ENCODE measurements at places on chromosomes 7 and 10.

DNA sequence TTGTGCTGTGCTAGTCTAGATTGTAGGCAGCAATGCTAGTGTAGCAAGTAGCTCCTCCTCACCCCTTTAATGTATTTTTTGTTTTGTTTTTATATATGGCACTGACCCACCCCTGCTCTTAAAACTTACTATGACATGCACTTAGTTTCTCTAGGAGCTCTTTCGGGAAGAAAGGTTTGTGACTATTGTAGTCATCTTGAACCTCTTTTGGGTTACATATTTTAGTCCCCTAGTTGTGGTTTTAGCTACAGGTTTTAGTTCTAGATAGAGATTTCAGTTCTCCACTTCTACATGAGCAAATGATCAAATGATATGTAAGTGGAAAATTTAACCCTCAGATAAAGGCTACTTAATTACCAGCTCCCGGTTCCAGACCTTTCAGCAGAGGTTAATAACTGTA is 14.9 kb downstream of the MINPP1 start:
- no peak for DNase-seq
- H3K27ac ChIP-seq = no peak overlapping the region
- no peaks in the 10 kb centered on the region for H3K27me3 ChIP-seq
- H3K4me3 ChIP-seq = no peak overlapping the region

DNA sequence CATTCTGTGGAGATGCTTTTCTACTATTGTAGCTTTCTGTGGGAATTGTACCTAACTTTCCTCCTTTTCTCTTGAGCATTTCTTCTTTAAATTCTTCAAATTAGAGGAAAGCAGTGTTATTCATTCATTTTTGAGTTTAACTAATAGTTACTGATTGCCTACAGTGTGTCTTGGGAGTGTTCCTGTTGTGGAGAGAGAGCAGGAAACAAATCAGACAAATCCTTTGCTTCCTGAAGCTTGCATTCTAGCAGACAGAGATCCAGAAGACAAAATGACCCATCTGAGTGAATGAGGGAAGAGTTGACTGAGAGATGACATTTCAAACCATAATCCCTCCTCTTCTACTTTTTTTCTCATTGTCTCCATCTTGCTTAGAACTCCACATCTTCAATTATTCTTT is 170.4 kb downstream of the SUGCT start:
- no peak overlapping the region for H3K27ac ChIP-seq
- no peak overlapping the region for H3K4me3 ChIP-seq
- H3K27me3 ChIP-seq = no peaks in the 10 kb centered on the region
- H3K36me3 ChIP-seq = no peaks in the 10 kb centered on the region
- H3K4me1 ChIP-seq = no peaks in the 10 kb centered on the region
- DNase-seq = no peak

- H3K36me3 ChIP-seq = no peaks in the 10 kb centered on the region
- H3K27me3 ChIP-seq = no peaks in the 10 kb centered on the region
- no peaks in the 10 kb centered on the region for H3K4me1 ChIP-seq
- no peak overlapping the region for H3K4me3 ChIP-seq
- no peak for DNase-seq
- no peak overlapping the region for H3K27ac ChIP-seq
Observed at GRCh38 chr10:3411044-3411443, 238.5 kb upstream of the PITRM1 start.

DNA sequence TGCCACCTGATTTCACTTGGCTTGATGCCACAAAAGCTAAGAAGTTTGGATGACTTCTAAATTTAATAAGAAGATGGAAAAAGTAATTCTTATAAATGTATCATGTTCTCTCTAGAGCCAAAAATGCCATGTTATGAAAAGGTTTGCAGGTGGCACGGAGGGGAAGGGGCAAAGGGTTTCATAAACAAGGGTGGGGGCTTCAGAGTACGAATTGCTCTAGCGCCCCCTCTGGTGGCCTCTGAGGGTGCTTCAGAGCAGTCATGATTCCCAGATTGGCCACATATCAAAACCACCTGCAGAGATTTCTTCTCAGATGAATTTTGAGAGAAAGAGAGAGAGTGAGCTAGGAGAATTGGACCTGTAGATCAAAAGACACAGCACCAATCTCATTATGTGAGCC is 208.6 kb upstream of the YAE1 start:
- DNase-seq = no peak
- H3K4me1 ChIP-seq = peaks cover 13% of the 10 kb centered on the region
- H3K36me3 ChIP-seq = no peaks in the 10 kb centered on the region
- no peak overlapping the region for H3K4me3 ChIP-seq
- no peaks in the 10 kb centered on the region for H3K27me3 ChIP-seq

DNA sequence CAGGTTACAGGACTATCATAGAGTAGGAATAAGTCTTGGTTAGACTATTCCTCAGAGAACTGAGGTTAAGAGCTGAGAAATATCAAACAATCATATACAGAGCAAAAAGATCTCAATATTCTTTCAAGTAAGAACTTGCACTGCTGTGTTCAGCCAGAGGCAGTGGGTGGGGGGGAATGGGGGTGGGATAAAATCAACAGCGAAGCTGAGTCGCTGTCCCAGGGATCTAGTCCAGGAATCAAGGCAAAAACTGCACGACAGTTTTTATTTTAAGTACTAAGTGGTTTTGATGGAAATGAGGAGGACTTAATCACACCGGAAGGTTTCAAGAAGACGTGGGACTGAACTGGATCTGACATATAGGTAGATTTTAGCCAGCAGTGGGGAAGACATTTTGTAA is 159.1 kb downstream of the SRPK2 start:
- no peak overlapping the region for H3K4me3 ChIP-seq
- DNase-seq = no peak
- H3K36me3 ChIP-seq = peaks cover 19% of the 10 kb centered on the region
- no peak overlapping the region for H3K27ac ChIP-seq
- peaks cover 13% of the 10 kb centered on the region for H3K4me1 ChIP-seq
- H3K27me3 ChIP-seq = no peaks in the 10 kb centered on the region

- no peaks in the 10 kb centered on the region for H3K36me3 ChIP-seq
- H3K4me3 ChIP-seq = no peak overlapping the region
- H3K27ac ChIP-seq = no peak overlapping the region
- H3K4me1 ChIP-seq = peaks cover 5% of the 10 kb centered on the region
Observed at GRCh38 chr10:116674901-116675423, 54.2 kb downstream of the PNLIPRP2 start.

- H3K36me3 ChIP-seq = no peaks in the 10 kb centered on the region
- H3K4me1 ChIP-seq = no peaks in the 10 kb centered on the region
- no peaks in the 10 kb centered on the region for H3K27me3 ChIP-seq
- H3K4me3 ChIP-seq = no peak overlapping the region
Observed at GRCh38 chr10:34711500-34711899, 103.6 kb downstream of the PARD3 start.

GRCh38 chr10:10542477-10542876 is 475.2 kb upstream of the CELF2 start:
- H3K4me1 ChIP-seq = no peaks in the 10 kb centered on the region
- no peaks in the 10 kb centered on the region for H3K27me3 ChIP-seq
- H3K4me3 ChIP-seq = no peak overlapping the region
- no peaks in the 10 kb centered on the region for H3K36me3 ChIP-seq

- H3K4me3 ChIP-seq = peak overlapping the region; percentile 42
- H3K36me3 ChIP-seq = peaks cover 21% of the 10 kb centered on the region
- no peaks in the 10 kb centered on the region for H3K4me1 ChIP-seq
Observed at GRCh38 chr7:100484673-100485045, 932 bp downstream of the NYAP1 start.

DNA sequence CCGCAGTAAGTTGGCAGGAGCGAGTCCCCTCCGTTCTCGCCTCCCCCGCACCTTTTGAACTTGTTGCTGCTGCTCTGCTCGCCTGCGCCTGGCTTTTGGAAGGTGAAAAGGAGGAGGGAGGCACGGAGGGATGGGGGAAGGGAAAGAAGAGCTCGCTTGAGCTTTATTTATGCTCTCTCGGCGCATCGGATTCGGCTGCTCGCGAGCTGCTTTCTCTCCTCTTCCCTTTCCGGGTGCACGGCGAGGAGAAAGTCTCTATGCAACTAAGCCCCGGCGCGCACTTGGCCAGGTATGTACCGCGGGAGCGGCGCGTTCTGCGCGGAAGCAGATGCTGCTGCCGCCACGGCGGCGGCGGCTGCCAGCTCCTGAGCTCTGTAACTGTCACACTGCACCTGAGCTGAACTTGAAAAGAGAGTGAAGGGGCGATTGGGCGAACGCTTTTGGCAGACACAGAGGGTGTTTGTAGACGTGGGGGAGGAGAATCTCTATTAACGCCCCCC is 551 bp downstream of the KCND2 start:
- no peaks in the 10 kb centered on the region for H3K36me3 ChIP-seq
- DNase-seq = no peak
- H3K4me1 ChIP-seq = no peaks in the 10 kb centered on the region
- no peaks in the 10 kb centered on the region for H3K27me3 ChIP-seq
- H3K4me3 ChIP-seq = peak overlapping the region; percentile 15

- H3K36me3 ChIP-seq = no peaks in the 10 kb centered on the region
- peak overlapping the region; percentile 72 for H3K27ac ChIP-seq
- no peaks in the 10 kb centered on the region for H3K27me3 ChIP-seq
- peak overlapping the region; percentile 99 for H3K4me3 ChIP-seq
- H3K4me1 ChIP-seq = peaks cover 27% of the 10 kb centered on the region
- no peak for DNase-seq
Observed at GRCh38 chr10:6089334-6090219, 743 bp downstream of the RBM17 start.

GRCh38 chr10:130160775-130161174 is 24.6 kb downstream of the GLRX3 start:
- no peak overlapping the region for H3K4me3 ChIP-seq
- H3K4me1 ChIP-seq = no peaks in the 10 kb centered on the region
- H3K27me3 ChIP-seq = no peaks in the 10 kb centered on the region
- H3K36me3 ChIP-seq = no peaks in the 10 kb centered on the region
- DNase-seq = no peak

DNA sequence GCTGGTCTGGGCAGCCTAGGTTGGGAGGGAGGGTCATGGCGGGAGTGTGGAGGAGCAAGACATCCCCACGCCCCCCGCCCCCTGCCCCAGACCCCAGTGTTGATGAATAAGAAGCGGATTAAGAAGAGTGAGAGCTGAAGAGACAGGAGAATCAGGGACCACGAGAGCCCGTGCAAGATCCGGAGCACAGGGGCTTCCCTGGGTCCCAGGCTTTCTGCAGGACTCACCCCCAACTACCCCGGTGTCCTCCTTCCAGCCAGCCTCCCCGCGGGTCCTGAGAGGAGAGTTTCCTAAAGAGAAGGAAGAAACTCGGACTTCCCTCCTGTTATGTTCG is 20.1 kb downstream of the GHRHR start:
- DNase-seq = no peak
- H3K36me3 ChIP-seq = no peaks in the 10 kb centered on the region
- H3K27me3 ChIP-seq = no peaks in the 10 kb centered on the region
- H3K4me3 ChIP-seq = no peak overlapping the region

GRCh38 chr7:111475959-111476358 is 86.3 kb downstream of the IMMP2L start:
- DNase-seq = peak; percentile 8
- H3K36me3 ChIP-seq = no peaks in the 10 kb centered on the region
- H3K27ac ChIP-seq = no peak overlapping the region
- H3K27me3 ChIP-seq = no peaks in the 10 kb centered on the region
- H3K4me3 ChIP-seq = no peak overlapping the region

DNA sequence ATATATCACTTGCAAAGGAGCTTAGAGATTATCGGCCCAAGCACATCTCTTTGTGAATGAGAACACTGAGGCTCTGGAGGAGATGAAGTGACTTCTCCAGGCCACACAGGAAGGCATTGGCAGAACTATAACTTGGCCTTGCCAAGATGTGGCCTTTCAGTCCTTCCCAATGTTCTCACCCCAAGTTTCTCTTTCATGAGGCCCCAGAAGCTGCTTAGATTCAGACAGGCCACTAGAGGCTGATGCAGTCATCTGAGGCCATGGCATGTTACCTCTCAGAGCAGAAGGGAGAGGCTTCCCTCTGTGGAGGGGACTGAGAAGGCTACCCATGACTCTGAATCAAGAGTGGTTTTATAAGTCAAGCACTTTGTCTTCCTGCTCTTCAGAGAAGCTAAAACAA is 1003.7 kb downstream of the LRMDA start:
- no peak for DNase-seq
- H3K36me3 ChIP-seq = no peaks in the 10 kb centered on the region
- H3K27me3 ChIP-seq = no peaks in the 10 kb centered on the region
- no peak overlapping the region for H3K4me3 ChIP-seq

DNA sequence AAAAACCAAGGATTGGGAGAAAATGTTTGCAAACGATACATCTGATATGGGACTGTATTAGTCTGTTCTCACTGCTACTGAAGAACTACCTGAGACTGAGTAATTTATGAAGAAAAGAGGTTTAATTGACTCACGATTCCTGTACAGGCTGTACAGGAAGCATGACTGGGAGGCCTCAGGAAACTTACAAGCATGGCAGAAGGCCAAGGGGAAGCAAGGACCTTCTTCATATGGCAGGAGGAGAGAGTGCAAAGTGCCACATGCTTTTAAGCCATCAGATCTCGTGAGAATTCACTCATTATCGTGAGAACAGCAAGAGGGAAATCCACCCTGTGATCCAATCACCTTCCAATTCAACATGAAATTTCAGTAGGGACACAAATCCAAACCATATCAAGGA is 11.0 kb downstream of the ZNF713 start:
- H3K27ac ChIP-seq = no peak overlapping the region
- H3K4me3 ChIP-seq = no peak overlapping the region
- peaks cover 21% of the 10 kb centered on the region for H3K36me3 ChIP-seq
- DNase-seq = no peak

DNA sequence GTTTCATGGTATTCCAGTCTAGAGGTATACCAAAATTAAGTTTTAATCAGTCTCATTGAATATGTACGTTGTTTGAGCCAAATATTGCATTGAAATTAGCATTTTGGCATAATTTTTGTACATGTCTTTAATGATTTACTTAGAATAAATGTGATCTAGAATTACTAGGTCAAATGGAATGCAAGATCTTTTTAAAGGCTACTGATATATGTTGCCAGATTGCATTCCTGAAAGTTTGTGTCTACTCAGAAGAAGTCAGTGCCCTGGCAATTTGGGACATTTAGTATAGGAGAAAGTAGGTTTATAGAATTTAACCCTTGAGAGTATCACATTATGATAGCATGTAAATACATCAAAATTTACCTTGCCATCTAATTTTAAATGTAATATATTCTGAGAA is 32.4 kb downstream of the KMT2E start:
- H3K27me3 ChIP-seq = no peaks in the 10 kb centered on the region
- H3K4me3 ChIP-seq = no peak overlapping the region
- peaks cover 66% of the 10 kb centered on the region for H3K36me3 ChIP-seq

DNA sequence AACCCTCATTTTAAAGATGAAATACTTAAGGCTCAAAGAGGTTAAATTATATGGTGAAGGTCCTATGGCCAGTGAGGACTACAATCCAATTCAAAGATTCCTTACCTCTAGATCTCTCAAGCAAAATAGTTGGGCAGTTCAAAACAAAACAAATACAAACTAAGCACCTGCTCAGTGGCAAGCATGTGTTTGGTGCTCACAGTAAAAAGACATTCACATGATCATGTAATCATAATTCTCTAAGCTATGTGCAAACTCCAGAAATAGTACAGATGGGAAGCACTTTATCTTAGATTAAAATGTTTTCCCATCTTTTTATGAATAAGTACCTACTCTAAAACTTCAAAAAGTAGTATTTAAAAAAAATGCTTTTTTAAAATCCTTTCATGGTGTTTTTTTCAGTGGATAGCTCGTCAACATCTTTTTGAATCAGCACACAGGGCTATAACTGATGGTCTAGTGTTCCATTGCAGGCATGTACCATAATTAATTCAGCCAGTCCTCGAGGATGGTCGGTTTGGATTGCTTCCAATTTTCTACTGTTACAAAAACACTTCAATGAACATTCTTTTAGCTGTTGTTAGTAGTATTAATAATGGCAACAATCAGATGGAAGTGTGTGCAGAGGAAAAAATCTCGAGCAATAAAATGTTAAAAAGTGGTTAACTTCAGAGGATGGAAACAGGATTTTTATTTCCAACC is 58.4 kb downstream of the CHCHD3 start:
- no peak overlapping the region for H3K4me3 ChIP-seq
- DNase-seq = no peak
- H3K4me1 ChIP-seq = no peaks in the 10 kb centered on the region
- no peaks in the 10 kb centered on the region for H3K27me3 ChIP-seq
- no peak overlapping the region for H3K27ac ChIP-seq
- no peaks in the 10 kb centered on the region for H3K36me3 ChIP-seq
